GM23338 (cell line): ENCODE measurements at places on chromosomes 2 and 18. TPM values are rescaled to one million over a fixed set of nuclear protein-coding genes. Genes with fewer than 3 reads are reported as not detected.
A peak's percentile ranks its signal among the peaks of the same experiment; 100 is the strongest.

GRCh38 chr2:60347781-60348180 is 205.7 kb downstream of the BCL11A start:
- no peak for DNase-seq

GRCh38 chr2:230814616-230815015 is 50.1 kb upstream of the ITM2C start:
- peak; percentile 35 for DNase-seq

DNA sequence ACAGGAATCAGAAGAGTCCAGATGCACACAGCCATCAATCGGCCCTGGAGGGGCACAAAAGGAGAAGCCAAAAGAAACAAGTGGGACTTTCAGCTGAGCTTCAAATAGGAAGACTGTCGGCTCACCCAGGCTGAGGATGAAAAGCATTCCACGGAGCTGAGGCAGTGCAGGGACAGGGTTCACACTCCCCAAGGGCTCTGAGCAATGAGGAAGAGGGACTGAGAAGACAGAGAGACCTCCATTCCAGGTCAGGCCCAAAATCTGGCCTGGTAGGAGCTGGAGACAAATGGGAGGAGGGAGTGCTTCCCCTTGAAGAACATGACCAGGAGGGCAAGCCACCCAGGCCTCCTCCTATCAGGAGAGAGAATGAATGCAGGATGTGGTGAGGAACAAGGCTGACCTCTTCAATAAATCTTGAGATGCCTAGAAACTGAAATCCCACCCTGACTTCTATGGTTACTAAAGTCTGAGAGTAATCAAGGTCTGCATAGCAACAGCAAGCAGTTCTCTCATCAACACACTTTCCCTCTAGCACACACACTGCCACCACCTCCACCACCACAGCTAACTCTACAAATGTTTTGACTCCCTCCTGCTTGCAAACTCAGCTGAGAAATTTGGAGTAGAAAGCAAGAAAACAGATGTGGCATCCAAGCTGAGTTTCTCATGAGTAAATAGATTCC is 434.4 kb downstream of the TNS1 start:
- no peak for DNase-seq

DNA sequence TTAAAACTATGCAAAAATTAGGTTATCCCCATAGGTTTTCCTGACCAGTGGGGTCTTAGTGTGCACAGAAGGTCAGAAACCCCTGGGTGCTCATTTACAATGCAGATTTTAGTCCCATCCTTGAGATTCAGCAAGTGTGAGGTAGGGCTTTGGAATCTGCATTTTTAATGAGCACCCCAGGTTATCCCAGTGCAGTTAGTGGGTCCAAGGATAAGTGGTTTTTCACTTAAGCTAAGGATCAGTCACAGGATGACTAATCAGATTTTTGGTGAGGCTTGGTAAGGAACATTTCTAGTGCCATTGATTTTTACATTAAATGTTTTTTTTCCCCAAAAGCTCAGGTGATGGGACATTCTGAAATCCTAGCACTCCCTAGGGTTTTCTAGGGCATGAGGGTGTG is 50.7 kb upstream of the MGAT5 start:
- DNase-seq = peak; percentile 40

DNA sequence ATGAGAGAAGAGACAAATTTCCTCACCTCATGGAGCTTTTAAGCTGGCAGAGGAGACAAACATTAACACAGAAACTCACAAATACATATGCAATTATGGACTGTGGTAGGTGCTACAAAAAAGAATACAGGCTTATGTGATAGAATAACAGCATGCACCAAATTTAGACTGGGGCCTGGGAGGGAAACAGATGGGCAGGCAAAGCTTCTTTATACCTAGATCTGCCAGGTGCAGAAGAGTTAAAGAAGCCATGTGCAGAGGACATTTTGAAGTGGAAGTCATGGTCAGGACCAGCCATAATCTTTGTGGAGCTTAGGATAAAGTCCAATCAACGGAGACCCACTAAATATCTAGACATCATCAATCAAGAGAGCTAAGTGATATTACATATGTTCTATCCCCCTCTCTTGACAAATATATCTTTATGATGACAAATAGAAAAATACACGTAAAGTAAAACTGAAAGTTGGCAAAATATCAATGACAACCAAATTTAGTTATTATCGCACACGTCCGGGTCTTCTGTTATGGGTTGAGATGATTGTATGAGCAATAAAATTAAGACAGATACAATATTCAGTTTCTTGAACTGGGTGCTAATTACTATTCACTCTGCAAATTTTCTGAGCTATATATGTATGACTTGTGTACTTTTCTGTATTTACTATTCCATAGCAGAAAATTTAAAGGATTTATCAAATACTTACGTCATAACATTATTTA is 44.1 kb downstream of the CD28 start:
- DNase-seq = no peak

GRCh38 chr2:239406316-239406995 is 5.6 kb upstream of the HDAC4 start:
- no peak for DNase-seq

DNA sequence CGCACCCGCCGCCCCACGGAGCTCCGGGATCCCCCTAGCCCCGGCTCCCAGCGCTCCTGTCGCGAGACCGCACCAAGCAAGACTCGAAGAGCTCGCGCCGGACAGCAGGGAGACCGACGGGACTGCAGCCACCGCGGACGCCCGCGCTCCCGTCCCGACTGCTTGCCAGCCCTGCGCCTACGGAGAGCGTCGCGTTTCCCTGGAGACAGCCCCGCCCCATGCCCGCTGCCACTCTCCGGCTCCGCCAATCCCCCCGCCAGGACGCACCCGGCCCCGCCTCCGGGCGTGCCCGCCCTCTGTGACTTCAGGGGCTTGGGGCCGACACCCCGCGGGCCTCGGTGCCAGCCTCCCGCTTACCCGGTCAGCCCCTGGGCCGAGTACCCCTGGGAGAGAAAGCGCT is at the start of gene ANKMY1:
ANKMY1 (minus strand) TSS at position 181 of the 400 bp plus-strand sequence. CDS start 653 bp downstream, outside the sequence.
- DNase-seq = peak; percentile 95

- DNase-seq = no peak
Measured at GRCh38 chr2:177169810-177170514, 42.6 kb upstream of the HNRNPA3 start.

GRCh38 chr18:24270358-24270936 is 127.2 kb downstream of the OSBPL1A start:
- DNase-seq = no peak

DNA sequence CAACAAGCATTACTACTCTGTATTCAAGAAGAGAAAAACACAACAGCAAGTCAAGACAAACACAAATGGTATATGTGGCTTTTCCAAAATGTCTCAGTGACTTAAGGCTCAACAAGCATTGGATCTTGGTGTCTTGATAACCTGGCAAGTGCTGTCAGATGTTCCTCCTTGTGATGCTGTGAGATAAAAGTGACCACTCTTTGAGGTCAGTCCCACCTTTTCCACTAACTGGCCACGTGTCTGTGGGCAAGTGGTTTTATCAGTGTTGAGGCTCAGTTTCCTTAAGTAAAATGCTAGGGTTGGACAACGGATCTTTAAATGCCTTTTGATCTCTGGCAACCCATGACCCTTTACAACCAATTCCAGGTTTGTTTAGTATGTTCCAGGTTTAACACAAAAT is 98.7 kb downstream of the BCL2 start:
- DNase-seq = no peak

- no peak for DNase-seq
Measured at GRCh38 chr2:150144546-150145298, 342.7 kb downstream of the RND3 start.

DNA sequence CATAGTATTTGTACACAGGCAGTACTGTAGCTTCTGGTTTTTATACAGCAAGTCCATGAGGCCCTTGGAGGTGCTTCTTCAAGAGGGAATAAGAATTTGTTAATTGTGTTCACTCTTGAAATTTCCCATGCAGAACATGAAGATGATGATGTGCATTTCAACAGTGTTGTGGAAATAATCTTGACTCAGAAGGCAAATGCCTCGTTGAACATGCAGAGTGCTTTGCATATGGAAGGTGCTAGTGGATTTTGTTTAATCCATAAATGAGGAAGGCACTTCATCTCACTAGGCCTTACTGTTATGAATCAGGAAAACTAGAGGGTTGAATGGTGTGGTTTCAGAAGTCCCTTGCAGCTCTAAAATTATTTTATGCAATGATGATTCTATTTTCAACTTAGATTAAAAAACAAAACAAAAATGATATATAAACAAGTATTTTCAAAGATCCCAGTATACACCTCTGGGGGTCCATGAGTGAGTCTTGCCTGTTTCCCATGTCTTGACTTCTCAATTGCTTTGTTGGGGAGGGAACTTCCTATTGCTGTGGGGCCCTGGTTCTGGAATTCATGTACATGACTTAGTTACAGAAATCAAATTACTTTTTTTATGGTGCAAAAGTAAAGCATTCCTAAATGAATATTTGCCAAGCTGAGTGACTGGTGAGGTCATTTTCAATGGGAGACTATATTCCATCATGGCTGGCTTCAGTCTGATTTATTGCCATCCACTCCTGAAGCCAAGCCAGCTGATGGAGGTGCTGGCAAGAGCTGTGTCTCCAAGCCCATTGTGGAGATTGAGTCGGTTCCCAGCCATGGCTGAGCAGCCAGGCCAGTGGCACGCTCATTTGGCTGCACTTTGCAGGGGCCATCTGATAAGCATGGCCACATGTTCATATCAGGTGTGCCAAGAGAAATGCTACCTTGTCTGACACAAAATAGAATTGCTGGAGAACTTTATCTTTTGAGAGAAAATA is 56.5 kb downstream of the MGAT5 start:
- DNase-seq = no peak

DNA sequence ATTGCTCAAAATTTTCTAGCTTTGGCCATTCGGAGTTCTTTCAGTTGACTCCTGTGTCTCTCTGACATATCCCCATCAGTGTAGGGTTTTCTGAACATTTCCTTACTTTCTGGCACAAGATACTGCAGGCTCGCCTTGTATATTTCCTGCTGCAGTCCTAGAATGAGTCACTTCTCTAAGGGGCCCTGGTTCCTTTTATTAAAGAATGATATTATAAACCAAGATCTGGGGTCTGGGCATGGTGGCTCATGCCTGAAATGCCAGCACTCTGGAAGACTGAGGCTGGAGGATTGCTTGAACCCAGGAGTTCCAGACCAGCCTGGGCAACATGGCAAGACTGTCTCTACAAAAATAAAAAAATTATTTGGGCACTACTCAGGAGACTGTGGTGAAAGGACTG is 3.0 kb upstream of the RPL37A start:
- DNase-seq = no peak

DNA sequence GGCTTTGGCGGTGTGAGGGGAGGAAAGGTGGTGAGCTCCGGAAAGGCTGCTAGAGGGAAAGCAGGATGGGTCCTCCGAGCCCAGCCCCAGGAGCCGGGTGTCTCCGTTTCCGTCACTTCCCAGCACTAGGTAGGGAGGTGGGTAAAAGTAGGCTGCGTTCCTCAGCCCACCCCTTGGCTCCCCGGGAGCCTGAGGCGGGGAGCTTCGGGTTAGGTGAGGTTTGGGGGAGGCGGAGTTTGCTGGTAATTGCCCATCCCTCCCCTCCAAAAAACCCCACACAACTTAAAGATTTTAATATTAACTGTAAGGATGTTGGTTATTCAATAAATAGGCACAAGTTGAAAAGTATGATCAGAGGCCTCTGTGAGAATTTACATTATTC is 552 bp upstream of the ATF2 start:
- no peak for DNase-seq

DNA sequence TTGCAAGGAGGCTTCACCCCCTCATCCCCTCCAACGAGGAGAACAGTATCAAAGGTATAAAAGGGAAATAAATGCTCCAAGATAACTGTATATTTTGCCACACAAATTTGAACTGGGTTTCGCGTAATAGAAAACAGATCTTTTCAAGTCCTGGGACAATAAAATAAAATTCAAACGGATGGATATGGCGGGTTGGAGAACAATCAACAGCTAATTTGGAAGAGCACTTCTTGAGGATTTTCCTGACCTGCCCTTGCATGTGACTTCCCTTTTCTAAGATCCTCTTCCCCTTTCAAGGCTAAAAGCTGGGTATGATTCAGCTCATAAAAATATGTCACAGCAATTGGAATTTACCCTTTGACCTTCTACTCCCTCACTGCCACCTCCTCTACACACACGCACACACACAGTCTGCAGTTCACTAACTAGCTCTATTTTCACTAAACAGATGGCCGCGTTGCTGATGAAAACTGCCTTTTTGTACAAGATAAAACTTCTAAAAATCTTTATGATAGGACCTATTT is 386.9 kb downstream of the FIGN start:
- peak; percentile 41 for DNase-seq

DNA sequence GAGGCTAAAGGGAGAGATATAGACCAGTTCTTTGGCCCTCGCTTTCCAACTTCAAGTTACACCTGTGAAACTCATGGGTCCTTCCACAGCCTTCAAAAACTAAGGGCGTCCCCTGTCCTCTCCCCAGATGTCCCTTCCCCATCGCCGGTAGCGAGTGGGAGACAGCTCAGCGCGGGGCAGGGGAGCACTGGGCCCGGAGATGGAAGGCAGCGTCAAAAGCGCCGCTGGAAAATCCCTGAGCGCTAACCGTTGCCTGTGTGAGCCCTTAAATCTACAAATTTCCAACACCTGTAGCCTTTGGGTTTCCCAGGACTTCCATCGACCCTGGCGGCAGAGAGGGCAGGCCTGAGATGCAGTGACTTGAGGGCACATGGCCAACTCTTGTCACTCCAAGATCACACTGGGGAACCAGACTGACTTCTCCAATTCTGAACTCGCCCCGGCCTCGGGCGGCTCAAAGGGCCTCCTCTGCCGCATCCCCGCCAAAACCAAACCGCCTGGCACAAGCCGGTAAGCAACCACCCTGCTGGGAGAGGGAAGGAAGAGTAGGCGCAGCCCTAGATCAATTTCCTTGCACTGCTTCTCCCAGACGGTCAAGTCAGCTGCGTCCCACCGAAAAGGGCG is 879 bp upstream of the EPAS1 start:
- DNase-seq = peak; percentile 68

GRCh38 chr18:25630682-25631081 is 278.7 kb upstream of the ZNF521 start:
- no peak for DNase-seq

GRCh38 chr2:221791844-221792243 is 219.7 kb upstream of the EPHA4 start:
- DNase-seq = no peak

- DNase-seq = no peak
Measured at GRCh38 chr2:86082756-86083155, 22.9 kb downstream of the POLR1A start.

DNA sequence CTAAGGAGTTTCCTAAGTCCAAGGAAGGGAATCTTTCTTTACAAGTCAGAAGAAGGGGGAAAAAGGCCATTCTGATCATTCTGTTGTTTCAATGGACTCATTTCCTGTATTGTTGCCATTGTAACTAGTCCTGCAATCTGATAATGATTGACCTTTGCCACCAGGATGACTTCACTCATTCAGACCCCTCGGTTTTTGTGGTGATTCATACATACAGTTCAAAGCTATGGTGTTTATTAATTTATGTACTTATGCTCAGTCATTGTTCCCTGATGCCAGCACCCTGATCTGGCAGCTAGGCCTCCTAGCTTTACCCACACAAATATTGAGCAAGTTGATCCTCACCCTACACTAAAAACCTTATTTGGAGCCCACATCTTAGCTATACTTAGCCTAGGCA is 57.6 kb upstream of the ZNF519 start:
- no peak for DNase-seq

ACVR1C gene
- 0.94 and 1.1 TPM in 2 replicates for total RNA-seq

HNMT gene
- total RNA-seq = 3.4 and 5.7 TPM in 2 replicates

CCDC178 gene
- total RNA-seq = 0.17 TPM in 1 of 2 replicates, not detected in the other

NT5C1B gene
- not detected in 2 replicates for total RNA-seq

IL36A gene
- not detected in 2 replicates for total RNA-seq

ABCB11 gene
- not detected in 2 replicates for total RNA-seq

PTRHD1 gene
- total RNA-seq = 27.1 and 46.9 TPM in 2 replicates

TMEM237 gene
- total RNA-seq = 42.0 and 57.7 TPM in 2 replicates

POTEC gene
- total RNA-seq = not detected in 2 replicates

BOLL gene
- 0.04 TPM in 1 of 2 replicates, not detected in the other for total RNA-seq

SCN9A gene
- 8.8 and 10.5 TPM in 2 replicates for total RNA-seq

ARHGAP15 gene
- not detected in 2 replicates for total RNA-seq
